Stimulated activated CD8-positive, alpha-beta memory T cell treated with anti-CD3 and anti-CD28 coated beads, Interleukin-7, amount 100 ng/mL, for 4 hours (primary cell): ENCODE measurements at places on chromosomes 5 and 9.
A peak's percentile ranks its signal among the peaks of the same experiment; 100 is the strongest.

- DNase-seq, result no peak
Observed at GRCh38 chr9:134408389-134408788, 82.1 kb downstream of the RXRA start.

- no peak for DNase-seq
Observed at GRCh38 chr9:127283917-127284497, 19.4 kb downstream of the GARNL3 start.

DNA sequence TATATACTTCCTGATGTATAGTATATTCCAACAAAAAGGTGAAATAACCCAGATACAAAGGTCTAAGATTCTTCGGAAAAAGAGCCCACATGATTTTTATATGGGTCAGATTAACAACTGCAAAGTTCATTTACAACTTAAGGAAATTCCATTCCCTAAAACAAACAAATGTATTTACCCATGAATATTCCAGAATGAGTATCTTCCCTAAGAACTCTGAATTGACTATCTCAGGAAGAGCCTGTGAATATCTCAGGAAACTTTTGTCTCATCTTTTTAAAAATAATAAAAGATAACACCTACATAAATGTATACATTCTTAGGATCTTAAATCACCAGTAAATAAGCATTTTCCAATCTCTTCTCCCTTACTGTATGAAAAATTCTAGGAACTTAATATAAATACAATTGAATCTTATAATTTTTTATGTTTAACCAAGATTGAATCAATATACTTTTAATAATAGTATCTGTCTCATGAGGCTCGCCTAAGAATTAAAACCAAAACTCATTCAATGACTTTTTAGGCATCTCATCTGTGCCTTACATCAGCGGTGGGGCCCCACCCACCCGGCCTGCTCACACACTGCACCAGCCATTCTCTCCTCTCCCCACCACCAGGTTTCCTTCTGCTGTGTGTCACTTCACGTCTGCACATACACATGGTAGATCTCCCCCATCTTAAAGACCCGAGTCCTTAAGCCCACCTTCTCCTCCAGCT is 78.1 kb downstream of the RAPGEF1 start:
- peak; percentile 46 for DNase-seq

- DNase-seq, result no peak
Observed at GRCh38 chr5:157109744-157110143, 900 bp upstream of the HAVCR2 start.

GRCh38 chr9:1236061-1236460 is 185.9 kb downstream of the DMRT2 start:
- DNase-seq, result no peak

DNA sequence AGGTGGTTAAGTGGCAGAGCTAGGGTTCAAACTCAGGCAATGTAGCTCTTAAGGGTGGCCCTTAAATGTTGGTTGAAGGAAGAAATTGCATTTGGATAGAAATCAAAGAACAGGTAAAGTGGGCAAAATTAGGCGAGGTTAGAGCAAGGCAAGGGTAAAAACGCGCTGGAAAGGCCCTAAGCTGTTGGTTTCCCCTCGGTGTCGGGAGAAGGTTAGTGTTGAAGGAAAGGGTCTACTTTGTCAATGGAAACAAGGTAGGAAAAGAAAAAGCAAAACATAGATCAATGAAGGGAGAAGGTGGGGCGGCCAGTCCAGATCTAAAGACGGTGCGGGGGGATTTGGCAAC is 431 bp downstream of the FASTKD3 start:
- DNase-seq, result no peak

- no peak for DNase-seq
Observed at GRCh38 chr5:77086368-77086688, 757 bp downstream of the ZBED3 start.

DNA sequence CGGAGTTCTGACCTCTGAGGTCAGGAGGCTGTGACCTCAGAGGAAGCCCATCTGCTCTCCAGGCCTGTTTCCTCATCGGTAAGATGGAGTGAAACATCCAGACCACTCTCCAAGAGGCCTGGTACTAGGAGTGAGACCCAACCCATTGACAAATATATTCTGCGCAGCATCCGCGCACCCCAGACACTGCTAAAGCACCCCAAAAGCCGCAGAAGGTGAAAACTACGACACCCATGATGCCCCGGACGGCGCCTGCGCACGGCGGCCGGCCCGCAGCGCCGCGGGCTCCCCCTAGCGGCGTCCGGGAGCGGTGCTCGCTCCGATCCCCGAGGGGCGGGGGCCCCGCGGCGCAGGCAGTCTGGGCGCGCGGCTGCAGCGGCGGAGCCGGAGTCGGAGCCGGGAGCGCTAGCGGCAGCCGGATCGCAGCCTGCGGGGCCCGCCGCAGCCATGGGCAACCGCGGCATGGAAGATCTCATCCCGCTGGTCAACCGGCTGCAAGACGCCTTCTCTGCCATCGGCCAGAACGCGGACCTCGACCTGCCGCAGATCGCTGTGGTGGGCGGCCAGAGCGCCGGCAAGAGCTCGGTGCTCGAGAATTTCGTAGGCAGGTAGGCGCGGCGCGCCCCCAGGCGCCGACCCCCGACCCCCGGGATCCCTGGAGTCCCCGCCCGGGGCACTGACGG is at the start of gene DNM1:
Gene DNM1, plus strand, starts transcription at position 356 of the 683 bp plus-strand sequence. Its CDS starts 92 bp downstream, at position 448.
- DNase-seq, result peak; percentile 57

DNA sequence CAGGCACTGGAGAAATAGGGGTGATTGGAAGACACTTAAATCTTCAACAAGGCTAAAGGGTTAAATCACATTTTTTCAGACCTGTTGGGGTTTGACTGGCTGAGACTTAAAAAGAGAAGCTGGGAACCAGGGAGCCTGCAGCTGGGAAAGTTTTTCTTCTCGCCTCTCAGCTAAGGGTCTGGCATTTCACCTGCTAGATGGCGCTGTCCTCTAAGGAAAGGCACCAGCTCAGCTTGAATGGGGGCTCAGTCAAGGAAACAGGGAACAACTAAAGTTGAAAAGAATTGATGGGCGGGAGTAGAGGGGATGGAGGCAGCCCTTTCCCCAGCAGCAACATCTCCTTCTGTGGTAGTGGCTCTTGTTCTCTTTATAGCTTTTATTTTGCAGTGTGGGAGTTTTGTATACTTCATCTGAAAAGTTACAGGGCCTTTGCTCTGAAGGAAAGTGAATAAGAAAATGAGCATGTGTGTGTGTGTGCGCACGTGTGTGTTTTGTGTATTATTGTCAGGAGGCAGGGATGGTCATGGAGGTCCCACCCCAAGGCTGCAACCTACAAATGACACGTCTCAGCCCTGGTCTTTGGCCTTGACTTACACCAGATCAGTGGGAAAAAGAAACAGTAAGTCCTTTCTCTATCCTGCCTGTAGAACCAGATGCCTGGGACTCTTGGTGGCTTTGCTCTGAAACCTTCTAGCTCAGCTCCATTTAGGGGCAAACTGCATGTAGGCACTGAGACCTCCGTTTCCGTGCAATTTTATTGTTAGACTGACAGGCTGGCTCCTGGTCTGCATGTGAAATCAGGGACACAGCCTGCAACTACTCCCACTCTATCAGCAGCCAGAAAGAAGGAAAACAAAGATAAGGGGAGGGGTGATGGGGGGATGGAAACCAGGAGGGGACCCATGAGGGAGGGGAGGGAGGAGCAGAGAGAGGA is 316.2 kb upstream of the CLINT1 start:
- peak; percentile 2 for DNase-seq

DNA sequence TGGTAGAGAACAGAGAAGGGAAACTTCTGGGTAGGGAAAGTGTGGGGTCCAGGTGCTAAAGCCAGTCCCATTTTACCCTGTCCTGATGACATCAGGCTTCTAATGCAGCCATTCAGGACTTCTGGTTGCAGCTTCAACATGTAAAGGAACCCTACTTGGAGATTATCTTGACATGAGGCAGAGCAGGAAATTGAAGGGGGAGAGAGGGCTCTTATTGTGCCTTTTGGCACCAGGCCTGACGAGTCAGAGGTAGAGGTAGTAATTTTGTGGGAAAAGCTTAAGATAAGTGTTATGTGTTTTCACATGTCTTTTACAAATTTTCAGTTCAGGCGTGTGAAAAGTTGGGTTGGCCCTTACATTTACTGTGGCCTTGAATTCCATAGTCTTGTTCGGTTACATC is 102.4 kb upstream of the APC start:
- DNase-seq, result no peak

- DNase-seq, result no peak
Observed at GRCh38 chr5:73393611-73394489, 54.7 kb downstream of the FOXD1 start.

DNA sequence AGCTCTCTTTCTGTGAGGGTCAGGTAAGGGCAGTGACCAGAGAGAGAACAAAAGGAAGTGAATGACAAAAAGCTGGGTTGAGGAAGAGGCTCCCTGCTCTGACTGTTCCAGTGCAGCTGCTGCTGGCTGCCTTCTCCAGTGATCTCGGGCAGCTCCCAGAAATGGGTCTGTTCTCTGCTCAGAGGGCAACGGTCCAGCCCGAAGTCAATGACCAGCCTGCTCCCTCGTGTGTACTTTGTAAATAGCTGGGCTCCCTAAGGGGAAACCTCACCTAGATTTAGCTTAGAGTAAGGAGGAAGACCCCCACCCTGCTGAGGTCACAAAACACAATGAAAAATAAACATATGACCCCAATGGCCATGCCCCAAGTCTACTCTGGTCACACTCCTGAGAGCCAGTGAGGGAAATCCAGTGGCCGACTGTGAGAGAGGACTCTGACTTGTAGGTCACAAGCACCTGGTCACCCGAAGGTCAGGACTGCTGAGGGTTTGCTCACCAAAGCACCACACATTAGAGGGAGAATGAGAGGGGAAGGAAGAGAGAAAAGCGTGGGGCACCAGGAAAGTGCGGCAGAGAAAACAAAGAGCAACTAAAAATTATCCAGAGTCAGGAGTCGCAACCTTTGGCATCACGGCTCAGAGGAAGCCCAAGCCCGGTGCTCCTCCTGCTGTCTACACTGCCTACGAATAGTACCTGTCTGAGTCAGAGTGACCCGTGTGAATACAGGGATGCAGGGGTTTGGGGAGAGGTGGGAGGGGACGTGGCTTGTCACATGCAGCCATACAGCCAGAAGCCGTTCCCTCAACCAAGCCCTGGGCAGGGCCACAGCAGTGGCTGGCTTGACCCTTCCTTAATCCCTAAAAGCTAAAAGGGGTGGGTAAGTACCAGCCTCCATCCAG is 19.8 kb downstream of the NIPAL4 start:
- no peak for DNase-seq

GRCh38 chr9:72524820-72525540 is 3.6 kb downstream of the TMC1 start:
- DNase-seq, result no peak

GRCh38 chr9:27033815-27034403 is 28.4 kb upstream of the LRRC19 start:
- DNase-seq, result peak; percentile 3

GRCh38 chr5:1002836-1003235 is 5.8 kb upstream of the NKD2 start:
- DNase-seq, result no peak

DNA sequence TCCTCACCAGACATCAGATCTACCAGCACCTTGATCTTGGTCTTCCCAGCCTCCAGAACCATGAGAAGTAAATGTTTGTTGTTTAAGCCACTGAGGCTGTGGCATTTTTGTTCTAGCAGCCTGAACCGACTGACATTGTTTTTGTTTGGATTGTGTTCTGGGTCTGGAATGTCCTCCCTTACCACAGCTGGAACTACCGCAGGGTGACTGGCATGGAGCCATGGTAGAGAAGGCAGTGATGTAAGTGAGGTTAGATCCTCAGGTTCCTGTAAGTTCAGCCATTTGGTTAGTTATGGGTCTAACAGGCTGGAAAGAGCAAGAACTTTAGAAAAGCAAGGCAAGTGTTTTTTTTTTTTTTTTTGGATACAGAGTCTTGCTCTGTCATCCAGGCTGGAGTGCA is 209.3 kb downstream of the DAB2IP start:
- no peak for DNase-seq

- DNase-seq, result no peak
Observed at GRCh38 chr9:98402019-98402840, 146.8 kb upstream of the TBC1D2 start.

DNA sequence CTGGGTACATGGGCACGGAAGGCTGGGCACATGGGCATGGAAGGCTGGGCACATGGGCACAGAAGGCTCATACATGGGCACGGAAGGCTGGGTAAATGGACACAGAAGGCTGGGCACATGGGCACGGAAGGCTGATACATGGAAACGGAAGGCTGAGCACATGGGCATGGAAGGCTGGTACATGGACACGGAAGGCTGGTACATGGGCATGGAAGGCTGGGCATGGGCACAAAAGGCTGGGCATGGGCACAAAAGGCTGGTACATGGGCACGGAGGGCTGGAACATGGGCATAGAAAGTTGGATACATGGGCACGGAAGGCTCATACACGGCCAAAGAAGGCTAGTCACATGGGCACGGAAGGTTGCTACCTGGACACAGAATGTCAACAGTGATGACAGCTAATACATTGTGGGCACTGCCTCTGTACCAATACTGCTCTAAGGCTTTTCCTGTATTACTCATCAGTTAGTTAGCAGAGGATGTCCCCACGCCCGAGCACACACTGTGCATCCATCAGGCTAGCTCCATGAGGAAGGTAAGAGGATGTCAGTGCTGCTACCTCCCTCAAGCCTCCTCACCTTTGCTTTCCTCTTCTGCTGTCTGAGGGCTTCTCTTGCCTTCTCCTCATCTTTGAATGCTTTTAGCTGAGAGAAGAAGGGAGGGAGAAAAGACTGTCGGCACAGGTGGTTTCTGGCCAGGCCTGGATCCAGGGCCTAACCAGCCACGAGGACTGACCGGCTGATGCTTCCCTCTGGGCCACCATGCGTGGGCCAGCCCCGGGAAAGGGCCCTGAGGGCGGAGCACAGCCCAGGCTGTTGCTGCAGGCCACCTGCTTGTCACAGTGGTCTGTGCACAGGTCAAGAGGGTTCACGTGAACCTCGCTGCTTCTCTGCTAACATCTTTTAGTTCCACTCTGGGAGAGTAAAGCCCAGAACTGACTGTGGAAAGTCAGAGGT is 14.3 kb downstream of the GPX3 start:
- no peak for DNase-seq

- no peak for DNase-seq
Observed at GRCh38 chr5:38648703-38649291, 92.4 kb upstream of the LIFR start.

DNA sequence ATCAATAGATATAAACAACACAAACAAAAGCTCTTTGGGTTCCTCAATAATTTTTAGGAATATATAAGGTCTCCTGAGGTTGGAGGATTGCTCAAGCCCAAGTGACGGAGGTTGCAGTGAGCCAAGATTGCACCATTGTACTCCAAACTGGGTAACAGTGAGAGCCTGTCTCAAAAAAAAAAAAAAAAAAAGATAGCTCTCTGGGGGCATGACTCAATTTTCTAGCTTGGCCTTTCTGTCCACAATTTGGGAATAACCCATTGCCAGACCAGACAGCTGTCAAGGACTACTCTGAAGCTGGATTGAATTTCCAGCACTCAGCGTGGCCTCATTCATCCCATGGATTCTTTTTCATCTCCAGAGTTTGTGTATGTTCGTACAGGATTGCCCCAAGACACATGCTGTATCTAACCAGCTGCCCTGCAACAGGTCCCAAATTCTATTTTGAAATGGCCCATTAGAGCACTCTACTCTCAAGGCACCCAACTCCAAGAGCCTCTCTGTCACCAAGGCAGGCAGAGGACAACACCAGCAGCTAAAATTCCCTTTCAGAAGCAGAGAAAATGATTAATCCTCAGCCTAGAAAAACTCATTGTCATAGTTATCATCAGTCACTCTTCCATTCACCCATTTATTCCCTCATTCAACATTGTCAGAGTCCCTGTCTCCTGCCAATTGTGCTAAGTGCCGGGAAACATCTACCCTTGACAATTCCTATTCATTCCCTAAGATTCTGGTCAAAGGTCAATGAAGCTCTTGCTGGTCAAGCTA is 8.7 kb downstream of the FAM193B start:
- no peak for DNase-seq
